HT1080 (cell line): ENCODE measurements at places on chromosomes 5 and 9.
A peak's percentile ranks its signal among the peaks of the same experiment; 100 is the strongest.

DNA sequence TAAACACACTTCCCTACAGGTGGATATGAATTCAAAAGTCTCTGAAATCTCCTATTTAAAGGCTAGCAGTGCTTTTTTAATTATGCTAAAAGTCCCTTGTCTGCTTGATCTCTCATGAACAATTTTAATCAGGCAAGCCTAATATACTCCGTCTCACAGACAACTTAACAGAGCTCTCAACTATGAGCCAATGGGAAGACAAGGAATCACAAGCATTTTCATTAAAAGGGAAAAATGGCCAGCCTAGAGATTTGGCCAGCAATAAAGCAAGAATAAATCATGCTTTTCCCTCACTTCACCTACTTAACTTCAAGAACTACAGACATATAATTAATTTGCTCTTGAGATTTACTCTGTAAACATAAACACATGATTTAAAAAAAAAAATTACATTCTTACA, 78.0 kb downstream of the RFX3 start:
- DNase-seq = no peak

DNA sequence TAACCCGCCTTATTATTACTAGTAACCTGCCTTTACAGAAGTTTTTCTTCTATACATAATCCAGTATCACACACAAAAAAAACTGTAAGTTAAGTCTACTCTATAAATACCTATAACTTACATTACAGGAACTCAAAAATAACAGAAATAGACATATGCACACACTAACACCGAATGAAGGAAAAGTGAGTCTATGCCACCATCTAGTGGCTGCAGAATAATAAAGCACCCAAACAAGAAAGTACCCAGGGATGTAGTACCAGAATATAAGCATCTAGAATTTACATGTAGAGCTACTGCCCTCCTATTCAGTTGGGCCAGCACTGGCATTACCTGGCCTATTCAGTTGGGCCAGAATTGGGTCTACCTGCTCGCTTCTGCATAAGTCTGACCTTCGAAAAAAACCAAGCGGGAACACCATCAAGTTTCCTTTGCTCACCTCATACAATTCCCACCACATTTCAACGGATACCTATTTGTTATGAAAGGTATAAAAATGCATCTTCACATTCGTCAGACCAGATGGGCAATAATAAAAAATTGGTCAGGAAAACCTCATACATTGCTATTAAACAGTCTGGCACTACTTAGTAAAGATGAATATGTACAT, 4.0 kb upstream of the NIPSNAP3A start:
- peak; percentile 68 for DNase-seq

GRCh38 chr9:108956022-108956630, 21.9 kb downstream of the ABITRAM start:
- no peak for DNase-seq

- no peak for DNase-seq
Observed at GRCh38 chr9:130666393-130667119, 2.2 kb downstream of the PRDM12 start.

GRCh38 chr5:69509212-69509611, 16.6 kb downstream of the OCLN start:
- DNase-seq = no peak

- no peak for DNase-seq
Observed at GRCh38 chr9:113567361-113568080, 104.0 kb downstream of the RGS3 start.

- no peak for DNase-seq
Observed at GRCh38 chr5:179431221-179431824, 86.1 kb upstream of the ADAMTS2 start.

DNA sequence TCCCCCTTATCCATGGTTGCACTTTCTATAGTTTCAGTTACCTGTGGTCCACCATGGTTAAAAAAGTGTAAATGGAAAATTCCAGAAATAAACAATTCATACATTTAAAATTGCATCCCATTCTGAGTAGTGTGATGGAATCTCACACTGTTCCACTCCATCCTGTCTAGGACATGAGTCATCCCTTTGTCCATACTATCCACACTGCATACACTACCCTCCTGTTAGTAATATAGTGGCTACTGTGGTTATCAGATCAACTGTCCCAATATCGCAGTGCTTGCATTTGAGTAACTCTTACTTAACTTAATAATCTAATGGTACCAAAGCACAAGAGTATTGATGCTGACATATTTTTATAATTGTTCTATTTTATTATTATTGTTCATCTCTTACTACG, 100.7 kb downstream of the RAB3C start:
- peak; percentile 50 for DNase-seq

DNA sequence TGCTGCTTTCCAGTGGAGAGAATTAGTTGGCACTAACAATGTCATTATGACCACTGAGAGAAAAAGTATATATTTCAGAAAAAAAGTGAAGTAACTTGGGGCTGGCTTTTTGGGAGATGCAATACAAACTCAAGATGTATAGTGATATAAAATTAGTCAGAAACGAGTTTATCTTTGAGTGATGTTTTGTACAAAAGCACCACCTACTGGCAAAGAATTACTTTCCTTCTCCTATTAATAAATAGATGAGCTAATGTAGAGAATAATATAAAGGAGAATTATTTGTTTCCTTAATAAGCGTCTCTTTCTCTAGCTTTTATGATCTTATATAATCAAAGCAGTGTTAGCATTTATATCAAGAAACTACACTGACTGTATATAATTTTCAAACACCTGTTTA, 158.8 kb downstream of the MEF2C start:
- peak; percentile 12 for DNase-seq

- peak; percentile 30 for DNase-seq
Observed at GRCh38 chr5:134249469-134250379, 23.9 kb upstream of the PPP2CA start.

GRCh38 chr9:6667080-6667479, 21.6 kb upstream of the GLDC start:
- DNase-seq = no peak

GRCh38 chr9:101711330-101711941, 27.0 kb downstream of the GRIN3A start:
- DNase-seq = peak; percentile 17

DNA sequence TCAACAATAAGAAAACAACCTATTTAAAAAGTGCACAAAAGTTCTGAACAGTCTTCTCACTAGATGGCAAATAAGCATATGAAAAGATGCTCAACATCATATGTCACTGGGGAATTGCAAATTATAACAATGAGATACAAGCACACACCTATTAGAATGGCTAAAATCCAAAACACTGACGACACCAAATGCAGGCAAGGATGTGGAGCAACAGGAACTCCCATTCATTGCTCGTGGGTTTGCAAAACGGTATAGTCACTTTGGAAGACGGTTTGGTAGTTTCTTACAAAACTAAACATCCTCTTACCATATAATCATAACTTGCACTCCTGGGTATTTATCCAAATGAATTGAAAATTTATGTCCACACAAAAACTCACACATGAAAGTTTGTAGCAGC, 100.9 kb upstream of the TBC1D2 start:
- DNase-seq = no peak

DNA sequence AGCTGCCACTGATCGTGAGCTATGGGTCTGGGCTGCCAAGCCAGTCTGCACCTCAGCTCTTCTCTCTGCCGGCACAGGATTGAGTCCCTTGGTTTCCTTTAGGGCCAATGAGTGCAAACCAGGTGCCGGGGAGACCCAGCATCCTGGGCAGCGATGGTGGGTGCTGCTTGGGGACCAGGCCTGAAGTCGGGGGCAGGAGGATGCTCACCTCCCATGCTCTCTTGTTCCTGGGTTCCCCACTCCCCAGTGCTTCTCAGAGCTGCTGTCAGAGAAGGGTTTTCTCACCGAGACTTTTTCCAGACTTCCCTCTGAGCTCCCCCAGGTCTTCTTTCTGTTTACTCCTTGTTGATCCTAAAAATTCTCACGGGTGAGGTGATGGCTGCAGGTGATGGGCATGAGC, 61.2 kb downstream of the IRX1 start:
- no peak for DNase-seq

DNA sequence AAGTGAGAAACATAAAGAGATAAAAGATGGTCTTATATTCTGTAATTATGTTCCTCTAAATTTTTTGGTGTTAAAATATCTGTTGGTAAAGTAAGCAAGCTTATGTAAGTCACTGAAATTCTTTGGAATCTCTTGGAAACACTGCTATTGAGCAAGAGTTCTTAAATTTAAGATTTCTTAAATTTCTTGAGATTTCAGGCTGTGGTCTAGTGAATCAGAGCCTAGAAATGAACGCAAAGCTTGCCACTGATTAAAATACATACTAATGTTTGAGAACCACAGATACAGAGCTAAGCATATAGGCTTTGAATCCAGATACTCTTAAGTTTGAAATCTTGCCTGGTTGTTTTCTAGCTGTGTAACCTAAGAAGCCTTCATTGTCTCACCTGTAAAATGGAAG, 133.4 kb downstream of the TRPM3 start:
- DNase-seq = no peak

DNA sequence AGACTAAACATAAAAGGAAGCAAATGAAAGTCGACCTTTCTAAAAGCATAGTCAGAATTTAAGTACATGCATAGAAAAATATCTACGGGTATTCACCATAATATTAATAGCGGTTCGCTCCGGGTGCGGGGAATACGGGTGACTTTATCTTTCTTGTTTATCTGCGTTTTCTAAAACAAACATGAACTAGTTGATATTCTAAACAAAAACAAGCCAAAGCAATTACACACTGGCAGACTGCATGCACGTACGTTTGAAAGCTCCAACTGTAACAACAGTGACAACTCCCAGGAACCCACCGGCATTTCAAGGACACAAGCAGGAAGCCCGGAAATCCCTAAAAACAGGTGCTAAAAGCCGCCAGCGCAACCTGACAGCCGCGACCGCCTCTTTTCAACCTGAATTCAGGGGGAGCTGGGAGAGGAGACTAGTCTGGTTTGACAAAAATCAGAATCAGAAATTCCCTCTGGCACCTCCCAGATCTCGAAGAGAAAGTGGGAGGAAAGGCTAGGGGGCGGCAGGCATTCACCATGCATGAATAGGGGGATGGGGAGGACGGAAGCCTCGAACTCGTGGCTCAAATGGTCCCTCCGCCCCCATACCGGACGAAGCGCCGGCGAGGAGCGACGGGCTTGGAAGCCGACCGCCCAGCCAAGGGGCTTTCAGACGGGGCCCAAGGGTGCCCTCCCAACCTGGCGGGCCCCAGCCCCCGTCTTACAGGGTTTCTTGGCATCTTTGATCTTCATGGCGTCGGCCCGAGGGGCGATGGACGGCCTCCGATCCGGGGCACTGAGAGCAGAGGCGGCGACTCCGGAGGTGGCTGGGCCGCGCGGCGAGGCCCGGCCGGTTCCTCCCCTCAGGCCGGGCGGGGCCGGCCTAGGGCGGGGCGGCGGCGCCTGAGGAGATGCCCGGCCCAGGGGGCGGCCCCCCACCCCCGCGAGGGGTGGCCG, at the start of gene PANK3:
Gene PANK3, minus strand, starts transcription at position 831 of the 950 bp plus-strand sequence. Its CDS starts 85 bp downstream, at position 746.
- DNase-seq = no peak

GRCh38 chr9:16363073-16363781, 507.2 kb downstream of the BNC2 start:
- DNase-seq = no peak

DNA sequence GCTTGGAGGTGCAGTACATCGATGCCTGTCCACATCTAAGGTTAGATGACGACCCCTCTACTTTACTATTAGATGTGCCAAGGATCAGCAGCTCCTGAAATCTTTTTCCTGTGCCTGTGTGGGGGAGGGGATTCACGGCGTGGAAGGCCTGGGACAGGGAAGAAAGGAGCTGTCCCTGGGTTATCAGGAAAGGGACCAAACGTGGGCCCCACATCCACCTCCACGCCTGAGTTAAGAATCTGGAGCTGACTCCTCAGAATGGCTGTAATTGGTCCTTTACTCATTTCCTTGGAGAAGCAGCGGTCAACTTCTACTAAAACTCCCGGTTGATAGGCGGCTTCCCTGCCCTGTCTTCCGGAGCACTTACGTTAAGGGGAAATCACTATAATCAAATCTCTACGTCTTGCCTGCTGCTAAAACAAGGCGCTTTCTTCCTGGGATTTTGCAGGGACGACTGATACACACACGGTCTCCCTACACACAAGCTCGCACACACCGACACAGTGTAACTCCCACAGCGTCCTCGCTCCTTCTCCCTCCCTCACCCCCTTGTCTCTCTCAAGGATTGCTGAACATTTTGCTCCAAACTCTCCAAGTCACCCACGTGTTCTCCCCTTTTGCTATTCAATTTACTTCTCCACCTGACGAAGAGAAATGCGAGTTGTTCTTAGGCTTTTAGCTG, 1.4 kb downstream of the PDE4D start:
- DNase-seq = no peak

GRCh38 chr5:62477801-62478200, 65.2 kb downstream of the IPO11 start:
- no peak for DNase-seq

GRCh38 chr5:56154732-56155484, 78.2 kb downstream of the ANKRD55 start:
- no peak for DNase-seq

GRCh38 chr9:130143958-130144366, 28.2 kb upstream of the NCS1 start:
- DNase-seq = peak; percentile 42

DNA sequence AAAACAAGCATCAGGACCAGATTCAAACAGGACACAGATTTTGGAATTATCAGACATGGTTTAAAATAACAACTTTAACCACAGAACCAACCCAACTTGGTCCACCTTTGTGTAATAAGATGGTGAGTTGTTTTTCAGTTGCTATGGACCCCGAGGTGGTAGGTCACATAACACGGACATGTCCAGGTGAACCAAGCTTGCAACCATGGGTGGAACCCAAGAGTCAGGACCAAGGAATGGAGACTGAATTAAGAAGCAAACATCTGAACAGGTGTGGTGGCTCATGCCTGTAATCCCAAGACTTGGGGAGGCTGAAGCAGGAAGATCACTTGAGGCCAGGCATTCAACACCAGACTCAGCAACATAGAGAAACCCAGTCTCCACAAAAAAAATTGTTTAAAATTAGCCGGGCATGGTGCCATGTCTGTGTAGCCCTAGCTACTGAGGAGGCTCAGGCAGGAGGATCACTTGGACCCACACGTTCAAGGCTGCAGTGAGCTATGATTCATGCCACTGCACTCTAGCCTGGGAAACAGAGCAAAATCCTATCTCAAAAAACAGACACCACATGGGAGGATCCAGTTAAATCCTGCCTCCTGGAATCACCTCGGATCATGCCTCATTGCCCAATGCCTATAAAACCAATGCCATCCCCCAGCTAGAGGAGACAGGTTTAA, 10.6 kb downstream of the PTBP3 start:
- DNase-seq = peak; percentile 6

DNA sequence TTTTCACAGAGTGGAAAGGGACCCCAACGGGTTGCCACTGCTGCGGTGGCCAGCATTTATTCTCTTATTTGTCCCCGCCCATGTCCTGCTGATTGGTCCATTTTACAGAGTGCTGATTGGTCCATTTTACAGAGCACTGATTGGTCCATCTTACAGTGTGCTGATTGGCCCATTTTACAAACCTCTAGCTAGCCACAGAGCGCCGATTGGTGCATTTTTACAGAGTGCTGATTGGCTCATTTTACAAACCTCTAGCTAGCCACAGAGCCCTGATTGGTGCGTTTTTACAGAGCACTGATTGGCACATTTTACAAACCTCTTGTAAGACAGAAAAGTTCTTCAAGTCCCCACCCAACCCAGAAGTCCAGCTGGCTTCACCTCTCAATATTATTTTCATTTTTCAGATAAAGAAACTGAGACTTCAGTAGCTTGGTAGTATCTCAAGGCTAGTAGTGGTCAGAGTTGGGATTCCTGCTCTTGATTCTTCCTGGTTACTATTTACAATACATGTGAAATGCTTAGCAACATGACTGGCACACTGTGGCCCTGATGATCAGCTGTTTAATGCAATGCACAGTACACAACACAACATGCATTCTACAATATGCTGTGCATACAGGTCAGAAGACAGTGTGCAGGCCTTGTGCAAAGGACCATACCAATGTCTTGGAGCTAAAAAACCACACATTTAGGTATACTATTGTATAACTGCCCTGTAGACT, 63.6 kb upstream of the BOD1 start:
- no peak for DNase-seq
